ENCODE measurements at places on chromosomes 13 and 19.

DNA sequence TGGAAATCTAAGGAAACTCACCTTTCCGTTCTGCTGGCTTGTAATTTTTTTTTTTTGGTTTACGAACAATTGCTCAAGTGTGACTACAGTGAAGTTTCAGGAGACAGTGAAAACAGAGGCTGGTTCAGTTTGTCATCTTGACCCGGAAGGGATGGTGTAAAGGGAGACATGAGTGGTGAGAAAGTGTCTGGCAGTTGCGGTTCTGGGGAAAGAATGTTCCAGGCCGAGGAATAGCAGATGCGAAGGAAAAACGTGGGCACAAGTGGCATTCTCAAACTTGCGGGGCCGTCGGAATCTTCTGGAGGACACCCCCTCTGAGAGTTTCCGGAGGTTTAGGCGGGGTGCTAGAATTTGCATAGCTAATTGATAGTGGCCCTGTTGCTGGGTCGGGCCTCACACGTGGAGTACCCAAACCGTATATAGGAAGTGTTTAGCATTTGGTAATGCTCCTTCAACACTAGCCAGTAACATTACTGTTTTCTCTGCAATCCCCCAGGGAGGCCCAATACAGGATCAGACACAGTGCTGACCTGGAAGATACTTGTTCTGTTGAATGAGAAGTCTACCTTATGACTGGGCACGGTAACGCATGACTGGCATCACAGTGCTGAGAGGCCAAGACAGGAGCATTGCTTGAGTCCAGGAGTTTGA lies 2.8 kb upstream of the TNFSF9 start:
- DNase-seq = no peak

DNA sequence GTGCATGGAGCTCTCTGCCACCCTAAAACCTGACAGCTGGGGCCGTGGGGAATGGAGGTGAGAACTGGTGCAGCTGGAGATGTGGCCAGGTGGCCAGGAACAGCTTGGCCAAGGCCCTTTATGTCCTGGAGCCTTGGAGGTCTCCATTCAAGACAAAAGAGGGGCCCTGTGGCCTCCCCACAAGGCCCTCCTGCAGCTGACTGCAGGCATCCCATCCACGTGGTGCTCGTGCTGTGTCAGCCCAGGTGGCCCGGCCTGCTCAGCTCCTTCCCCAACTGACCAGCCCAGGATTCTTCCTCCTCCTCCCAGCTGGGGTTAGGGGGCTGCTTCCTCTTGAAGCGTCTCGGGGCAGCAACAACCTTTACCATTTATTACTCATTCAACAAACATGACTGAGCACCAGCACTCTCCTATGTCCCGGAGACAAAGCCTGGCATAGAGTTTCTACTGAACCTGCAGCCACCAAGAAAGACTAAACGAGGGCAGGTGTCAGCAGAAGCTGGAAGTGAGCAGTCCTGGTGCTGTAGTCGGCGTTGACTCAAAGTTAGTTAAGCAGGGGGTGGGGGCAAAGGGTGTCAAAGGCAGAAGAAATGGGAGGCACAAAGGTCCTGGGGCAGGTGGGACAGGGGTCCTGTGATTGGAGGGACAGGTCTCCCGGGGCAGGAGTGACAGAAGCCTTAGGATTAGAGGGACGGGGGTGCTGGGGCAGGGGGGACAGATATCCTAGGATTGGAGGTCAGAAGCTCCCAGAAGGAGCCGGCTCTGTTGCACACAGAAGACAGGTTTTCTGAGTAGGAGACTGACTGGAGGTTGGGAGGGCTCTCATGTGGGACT lies 23.3 kb upstream of the C13orf46 start:
- no peak for DNase-seq

DNA sequence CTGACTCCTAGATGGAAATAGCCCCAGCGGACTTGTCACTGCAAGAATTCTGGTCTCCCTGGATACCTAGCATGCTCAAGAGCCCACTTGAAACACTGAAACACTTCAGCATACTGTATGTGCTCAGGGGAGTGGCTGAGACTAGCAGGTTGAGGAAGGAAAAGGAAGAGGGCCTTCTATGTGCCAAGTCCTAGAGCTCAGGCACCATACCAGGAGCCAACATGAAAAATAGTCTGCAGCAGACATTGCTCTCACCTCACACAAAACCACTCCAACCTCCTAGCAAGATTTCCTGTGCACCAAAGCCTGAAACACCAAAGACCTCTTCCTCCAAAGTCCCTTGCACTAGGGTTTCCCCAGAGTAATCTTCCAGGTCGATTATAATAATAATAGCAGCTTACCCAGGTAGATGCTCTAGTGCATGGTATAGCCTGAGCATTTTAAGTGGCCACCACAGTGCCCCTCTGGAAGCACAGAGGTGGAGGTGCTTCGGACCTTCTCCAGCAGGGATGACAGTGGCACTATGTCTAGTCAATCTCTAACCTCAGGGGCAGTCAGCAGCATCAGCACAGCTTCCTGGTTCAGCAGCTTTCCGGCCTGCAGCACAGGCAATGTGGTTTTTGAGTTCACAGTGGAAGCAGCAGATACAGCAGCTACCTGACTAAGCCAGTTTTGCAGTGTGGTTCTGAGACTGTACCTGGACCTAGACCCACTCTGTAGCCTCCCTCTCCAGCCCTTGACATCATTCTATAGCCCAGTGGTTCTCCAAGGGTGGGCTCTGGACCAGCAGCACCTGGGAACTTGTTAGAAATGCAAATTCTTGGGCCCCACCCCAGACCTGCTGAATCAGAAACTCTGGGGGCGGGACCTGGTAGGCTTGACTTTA lies 45.6 kb upstream of the UBE2L5 start:
- peak; percentile 60 for DNase-seq

- no peak for DNase-seq
Observed at GRCh38 chr13:31018511-31018910, 86.1 kb downstream of the TEX26 start.

DNA sequence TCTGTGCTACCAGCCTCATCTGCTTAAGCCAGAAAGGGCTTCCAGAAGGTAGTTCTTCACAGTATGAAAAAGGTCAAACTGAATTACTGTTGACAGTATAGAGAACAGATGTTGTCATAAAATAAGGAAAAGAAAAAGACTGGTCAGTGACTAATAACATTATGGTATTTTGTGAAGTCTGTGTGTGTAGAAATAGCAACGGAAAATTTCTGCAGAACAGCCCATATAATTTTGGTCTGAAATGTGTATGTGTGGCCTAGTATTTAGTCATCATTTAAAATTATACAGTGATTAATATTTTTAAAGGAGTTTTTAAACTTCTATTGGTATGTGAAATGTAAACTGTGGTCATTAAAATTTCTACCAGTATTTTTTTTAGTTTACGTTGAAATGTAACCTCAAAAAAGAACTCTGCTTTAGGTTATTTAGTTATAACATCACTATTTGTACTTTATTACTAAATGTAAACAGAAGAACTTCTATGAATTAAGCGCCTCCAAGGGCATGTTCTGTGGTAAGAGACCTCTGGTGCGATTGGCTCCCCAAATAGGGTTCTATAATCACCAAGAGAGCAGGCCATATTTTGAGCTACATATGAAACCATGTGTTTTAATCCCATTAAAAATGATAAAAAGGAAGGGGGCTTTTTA lies 3.3 kb upstream of the GPR183 start:
- no peak for DNase-seq

DNA sequence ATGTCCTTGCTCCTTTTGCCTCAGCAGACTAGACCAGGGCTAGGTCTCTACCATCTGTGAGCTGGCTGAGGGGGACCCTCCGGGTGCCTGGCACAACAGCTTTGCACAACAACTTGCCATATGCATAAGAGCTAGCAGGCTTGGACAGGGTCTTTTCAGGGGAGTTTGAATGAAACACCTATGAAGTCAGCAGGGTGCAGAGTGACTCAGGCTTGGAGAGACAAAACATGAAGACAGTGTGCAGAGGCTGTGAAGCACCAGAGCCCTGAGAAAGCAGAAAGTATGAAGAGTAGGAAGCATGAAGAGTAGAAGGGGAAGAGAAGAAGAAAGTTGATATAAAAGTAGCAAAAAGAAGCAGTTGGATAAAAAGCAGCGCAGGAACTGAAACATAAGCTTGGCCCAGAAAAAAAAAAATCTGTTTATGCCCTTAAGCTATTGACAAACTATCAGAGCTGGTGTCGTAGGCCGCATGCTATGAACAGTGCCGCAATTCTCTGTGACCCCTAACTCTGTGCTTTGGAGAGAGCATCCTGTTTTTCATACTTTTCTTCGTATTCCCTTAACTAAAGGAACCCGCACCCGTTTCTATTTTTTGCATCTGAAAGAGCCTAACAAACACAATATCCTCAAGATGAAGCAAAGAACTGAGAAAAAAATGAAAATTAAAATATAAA lies 52.7 kb upstream of the FAM216B start:
- DNase-seq = no peak

Data from hematopoietic multipotent progenitor cell treated with erythropoietin and hydrocortisone succinate and interleukin-3 and kit ligand, for 6 days (in vitro differentiated cells).